Activated CD4-positive, alpha-beta T cell treated with anti-CD3 and anti-CD28 coated beads for 4 hours (primary cell): ENCODE measurements at places on chromosomes 1 and 21.

DNA sequence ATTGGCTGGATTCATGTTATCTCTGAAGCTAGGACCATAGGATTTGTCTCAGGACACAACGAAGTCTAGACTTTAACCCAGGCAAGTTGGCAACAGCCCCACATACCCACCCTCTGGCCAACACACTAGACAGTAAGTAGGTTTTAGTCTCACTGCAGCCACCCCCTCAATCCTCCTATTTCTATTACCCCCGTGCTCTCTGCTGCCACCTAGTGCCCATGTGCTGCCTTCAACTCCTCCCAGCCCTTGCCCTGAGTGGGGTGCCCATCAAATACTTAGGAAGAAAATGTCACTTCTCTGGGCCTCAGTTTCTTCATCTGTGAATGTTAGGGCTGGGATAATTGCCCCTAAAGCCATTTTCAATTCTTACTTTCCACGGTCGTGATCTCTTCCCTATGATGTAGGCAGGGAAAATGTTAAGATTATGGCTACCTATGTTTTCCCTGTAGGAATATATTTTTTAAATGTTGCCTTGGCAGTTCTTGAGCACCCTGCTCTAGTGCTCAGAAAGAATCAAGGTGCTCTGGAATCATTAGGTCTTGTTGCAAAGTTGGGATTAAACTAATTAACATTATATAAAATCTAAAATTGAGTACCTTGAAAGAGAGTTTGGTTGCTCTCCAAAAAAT lies 213.0 kb downstream of the LMX1A start:
- DNase-seq: no peak

DNA sequence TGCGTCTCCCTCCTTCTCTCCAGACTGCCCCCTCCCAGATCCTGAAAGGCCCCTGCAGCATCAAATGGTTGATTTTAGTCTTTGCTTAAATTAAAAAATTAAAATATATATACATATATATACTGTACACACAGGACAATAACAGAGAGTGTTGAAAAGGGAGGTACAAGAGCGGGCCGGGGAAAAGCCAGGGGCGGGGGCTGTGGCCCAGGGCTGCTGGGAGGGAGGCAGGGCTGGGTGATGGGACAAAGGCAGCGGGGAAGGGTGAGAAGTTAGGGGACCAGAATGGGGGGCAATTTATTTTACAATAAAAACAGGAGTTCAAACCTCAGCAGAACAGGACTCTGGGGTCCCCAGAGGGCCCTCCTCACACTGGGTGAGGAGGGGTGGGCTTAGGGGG lies 10.5 kb downstream of the ARL8A start:
- DNase-seq: no peak

DNA sequence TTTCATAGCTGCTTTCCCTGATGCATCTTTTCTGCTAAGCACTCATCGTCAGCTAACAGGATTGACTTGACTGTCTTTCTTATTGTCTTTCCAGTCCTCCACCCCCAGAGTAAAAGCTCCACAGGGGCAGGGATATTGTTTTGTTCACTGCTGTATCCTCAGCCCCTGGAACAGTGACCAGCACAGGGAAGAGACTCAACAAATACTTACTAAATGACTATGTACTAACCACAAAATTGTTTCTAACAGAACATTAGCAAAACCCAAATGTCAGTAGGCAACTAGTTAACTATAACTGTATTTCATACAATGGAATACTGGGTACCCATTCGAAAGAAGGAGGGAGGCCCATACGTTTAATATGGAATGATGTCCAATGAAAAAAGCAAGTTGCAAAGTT lies 53.0 kb downstream of the BCAR3 start:
- no peak for DNase-seq

GRCh38 chr21:42471716-42472330 lies 24.2 kb downstream of the RSPH1 start:
- DNase-seq: no peak

DNA sequence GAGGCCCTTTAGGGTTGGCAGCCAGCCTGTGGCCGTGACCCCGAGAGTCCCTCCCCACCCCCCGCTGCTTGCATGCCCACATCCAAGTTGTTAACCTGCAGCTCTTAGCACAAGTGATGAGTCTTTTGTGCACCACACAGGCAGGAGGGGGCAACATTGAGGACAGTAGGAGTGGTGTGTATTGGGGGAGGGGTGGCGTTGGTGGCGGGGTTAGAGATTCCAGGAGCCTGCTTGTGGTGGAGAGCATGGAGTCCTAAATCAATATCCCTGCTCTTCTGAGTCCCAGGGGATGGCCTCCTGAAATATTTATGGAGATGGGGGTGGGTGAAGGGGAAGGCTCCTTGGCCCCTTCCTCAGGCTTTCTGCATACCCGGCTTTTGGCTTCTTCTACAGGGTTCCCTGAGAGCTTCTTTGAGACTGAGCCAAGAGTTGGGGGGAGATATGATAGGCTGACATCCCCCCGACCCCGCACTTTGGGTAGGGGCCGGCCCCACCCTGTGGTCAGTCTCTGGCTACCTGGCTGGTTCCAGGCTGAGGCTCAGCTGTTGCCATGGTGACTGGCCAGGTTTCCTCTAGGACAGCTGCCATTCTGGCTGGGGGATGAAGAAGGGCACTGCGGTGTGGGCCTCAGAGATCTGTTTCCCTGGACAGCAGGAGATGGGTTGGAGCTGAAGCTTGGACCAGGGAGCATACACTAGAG lies 5.0 kb downstream of the CHRNB2 start:
- no peak for DNase-seq

DNA sequence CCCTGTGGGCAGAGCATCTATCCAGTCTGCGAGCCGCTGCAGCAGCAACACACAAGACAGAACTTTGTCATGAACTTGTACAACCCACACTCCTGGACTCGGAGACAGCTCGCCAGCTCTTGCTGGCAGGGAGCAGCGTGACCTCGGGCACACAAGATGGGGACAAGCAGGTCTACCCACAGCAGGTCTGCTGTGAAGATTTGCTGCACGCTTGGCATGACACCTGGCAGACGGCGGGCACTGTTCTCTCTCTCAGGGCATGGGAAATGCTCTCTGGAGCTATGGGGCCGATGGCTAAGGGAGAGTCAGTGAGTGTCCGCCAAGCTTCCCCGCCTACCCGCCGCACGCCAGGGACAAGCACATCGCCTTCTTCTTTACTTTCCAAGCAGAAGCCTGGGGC lies 90.0 kb downstream of the STUM start:
- DNase-seq: no peak

- DNase-seq: no peak
These were observed 63.4 kb upstream of the PPP2R5A start for GRCh38 chr1:212221801-212222200.

DNA sequence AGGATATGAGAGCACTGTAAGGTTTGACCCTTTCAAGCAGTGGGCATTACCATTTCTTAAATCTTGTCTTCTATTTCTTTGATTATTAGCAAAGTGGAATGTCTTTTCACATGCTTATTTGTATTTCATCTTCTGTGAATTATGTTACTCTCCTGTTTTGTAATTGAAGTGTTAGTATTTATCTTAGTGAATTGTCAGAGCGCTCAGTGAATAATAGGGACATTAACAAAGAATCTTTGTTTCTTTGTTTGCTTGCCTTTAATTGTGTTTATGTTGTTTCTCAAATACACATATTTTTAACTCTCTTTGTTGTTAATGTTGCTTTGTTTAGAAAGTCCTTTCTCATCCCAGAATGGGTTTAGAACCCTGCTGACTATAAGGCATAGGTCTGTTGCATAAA lies 259.3 kb downstream of the RRAGC start:
- DNase-seq: no peak

- no peak for DNase-seq
These were observed 15.6 kb downstream of the RUNX3 start for GRCh38 chr1:24914226-24915069.

DNA sequence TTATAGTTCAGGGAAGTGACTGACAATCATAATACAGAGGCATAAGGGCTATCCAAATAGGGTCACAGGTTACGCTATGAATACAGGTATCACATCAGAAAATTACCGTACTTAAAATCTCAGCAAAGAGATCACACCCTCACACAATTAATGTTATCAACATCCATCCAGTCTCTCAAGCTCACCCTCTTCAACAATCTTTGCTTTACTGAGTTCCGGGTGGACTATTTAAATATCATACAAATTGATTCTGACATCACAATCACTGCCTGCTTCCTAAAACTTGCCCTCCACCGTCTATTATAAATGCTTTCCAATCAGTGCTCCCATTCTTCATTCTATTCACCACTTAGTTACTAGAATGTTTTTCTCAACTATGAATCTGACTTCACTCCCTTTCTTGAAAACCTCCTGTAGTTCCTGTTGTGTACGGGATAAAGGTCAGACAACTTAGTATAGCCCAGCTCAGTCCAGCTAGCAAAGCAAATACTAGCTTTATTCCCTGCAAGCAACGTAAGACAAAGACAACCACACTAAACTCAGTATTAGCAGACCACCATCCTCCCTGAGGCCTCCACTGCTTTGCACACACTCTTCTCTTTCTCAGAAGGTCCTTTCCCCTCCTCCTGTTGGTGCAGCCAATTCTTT lies 398.7 kb downstream of the SMYD3 start:
- DNase-seq: no peak
